ENCODE measurements at places on chromosomes 3 and 15. TPM values are rescaled to one million over a fixed set of nuclear protein-coding genes. Genes with fewer than 3 reads are reported as not detected.

- DNase-seq: no peak
- H3K4me1 ChIP-seq: peaks cover 38% of the 10 kb centered on the region
- H3K27me3 ChIP-seq: no peaks in the 10 kb centered on the region
- no peak overlapping the region for H3K27ac ChIP-seq
- H3K36me3 ChIP-seq: no peaks in the 10 kb centered on the region
Measured at GRCh38 chr15:55695432-55695831, 47.5 kb downstream of the PRTG start.

DNA sequence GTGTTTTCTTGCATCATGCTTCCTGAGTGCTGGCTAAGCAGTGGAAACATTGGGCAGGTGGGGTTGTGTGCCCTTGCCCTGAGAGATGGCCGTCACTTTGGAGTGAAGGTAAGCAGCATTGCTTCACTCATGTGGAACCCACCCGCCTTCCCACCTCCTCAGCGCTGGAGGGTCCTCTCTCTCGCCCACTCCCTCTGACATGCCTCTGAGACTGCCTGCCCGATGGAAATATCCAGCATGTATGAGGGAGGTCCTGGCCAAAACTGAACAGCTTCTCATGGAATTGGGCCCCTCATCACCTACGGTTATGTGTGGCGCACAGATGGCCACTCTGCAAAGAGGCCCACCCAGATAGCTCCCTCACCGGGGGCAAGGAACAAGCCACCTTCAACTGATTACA is 48.6 kb downstream of the SMAD3 start:
- DNase-seq: no peak
- no peak overlapping the region for H3K4me3 ChIP-seq
- H3K4me1 ChIP-seq: peaks cover 29% of the 10 kb centered on the region
- H3K36me3 ChIP-seq: peaks cover 28% of the 10 kb centered on the region

DNA sequence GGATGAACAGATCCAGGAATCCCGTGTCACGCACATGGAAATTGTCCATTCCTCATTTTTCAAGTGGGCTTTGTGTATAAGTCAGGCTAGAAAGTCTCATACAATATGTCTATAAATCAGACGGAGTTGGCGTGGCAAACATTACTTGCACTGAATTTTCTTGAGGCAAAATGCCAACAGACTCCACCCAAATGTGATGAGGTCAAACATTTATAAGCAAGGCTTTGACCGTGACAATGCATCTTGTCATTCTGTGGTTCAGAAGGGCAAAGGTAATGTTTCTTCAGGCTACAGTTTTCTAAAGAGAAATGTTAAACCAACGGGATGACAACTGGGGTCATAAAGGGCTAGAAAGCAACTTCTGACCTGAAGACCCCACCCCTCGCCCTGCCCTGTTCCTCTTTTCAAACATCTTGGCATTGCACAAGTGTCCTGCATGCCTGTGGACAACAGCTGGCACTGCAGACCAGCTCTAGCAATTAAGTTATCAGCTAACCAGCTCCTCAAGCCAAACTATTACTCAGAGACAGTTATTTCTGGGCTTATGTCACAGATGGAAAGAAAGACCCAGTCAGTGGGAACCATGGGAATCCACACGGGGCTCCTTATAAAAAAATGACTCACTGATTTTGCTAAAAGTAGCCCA is 36.5 kb upstream of the SPTBN5 start:
- no peaks in the 10 kb centered on the region for H3K27me3 ChIP-seq
- peaks cover 58% of the 10 kb centered on the region for H3K4me1 ChIP-seq
- no peak for DNase-seq
- 0 out of 2 replicates have a peak, but pooled peaks cover 3% of the 10 kb centered on the region for H3K36me3 ChIP-seq
- H3K27ac ChIP-seq: no peak overlapping the region
- no peak overlapping the region for H3K4me3 ChIP-seq

- H3K27me3 ChIP-seq: no peaks in the 10 kb centered on the region
- peak; percentile 36 for DNase-seq
- no peak overlapping the region for H3K4me3 ChIP-seq
- H3K4me1 ChIP-seq: no peaks in the 10 kb centered on the region
- H3K27ac ChIP-seq: peak overlapping the region; percentile 33
- H3K36me3 ChIP-seq: no peaks in the 10 kb centered on the region
Measured at GRCh38 chr3:168165390-168166269, 69.9 kb upstream of the GOLIM4 start.

DNA sequence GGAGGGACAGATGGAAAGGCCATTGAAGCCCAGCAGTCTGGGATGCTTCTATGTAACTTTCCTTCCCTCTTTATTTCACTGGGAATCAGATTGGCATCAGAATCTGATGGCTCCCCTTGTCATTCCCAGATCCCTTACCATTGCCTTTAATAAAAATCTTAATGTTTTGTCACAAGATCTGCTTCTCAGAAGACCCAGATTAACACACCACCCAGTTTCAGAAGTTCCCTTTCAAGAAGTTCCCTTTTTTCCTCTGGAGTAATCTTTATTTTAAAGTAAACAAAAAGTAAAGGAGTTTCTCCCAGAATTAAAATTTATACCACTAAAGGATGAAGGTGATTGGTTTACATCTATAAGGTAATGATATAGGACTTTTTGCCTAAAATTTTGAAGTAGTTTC is 76.4 kb downstream of the UBR1 start:
- no peak overlapping the region for H3K4me3 ChIP-seq
- no peaks in the 10 kb centered on the region for H3K27me3 ChIP-seq
- DNase-seq: no peak
- H3K36me3 ChIP-seq: peaks cover 25% of the 10 kb centered on the region
- H3K4me1 ChIP-seq: no peaks in the 10 kb centered on the region
- no peak overlapping the region for H3K27ac ChIP-seq

- no peak for DNase-seq
- H3K36me3 ChIP-seq: no peaks in the 10 kb centered on the region
- 0 out of 2 replicates have a peak overlapping the region, but pooled peaks have one; percentile 35 for H3K27ac ChIP-seq
- no peak overlapping the region for H3K4me3 ChIP-seq
Measured at GRCh38 chr3:40329071-40329470, 19.6 kb downstream of the EIF1B start.

GRCh38 chr3:100781301-100781700 is 72.0 kb downstream of the TFG start:
- no peak overlapping the region for H3K27ac ChIP-seq
- DNase-seq: no peak
- no peak overlapping the region for H3K4me3 ChIP-seq
- no peaks in the 10 kb centered on the region for H3K27me3 ChIP-seq

- no peak overlapping the region for H3K4me3 ChIP-seq
- no peaks in the 10 kb centered on the region for H3K27me3 ChIP-seq
- no peak overlapping the region for H3K27ac ChIP-seq
Measured at GRCh38 chr3:57627976-57628375, 30.8 kb upstream of the ARF4 start.

- H3K27me3 ChIP-seq: no peaks in the 10 kb centered on the region
- peaks cover 16% of the 10 kb centered on the region for H3K4me1 ChIP-seq
- H3K36me3 ChIP-seq: no peaks in the 10 kb centered on the region
Measured at GRCh38 chr3:82130046-82130445, 368.6 kb upstream of the GBE1 start.

- DNase-seq: peak; percentile 65
- H3K27ac ChIP-seq: no peak overlapping the region
- H3K36me3 ChIP-seq: peaks cover 25% of the 10 kb centered on the region
- H3K4me3 ChIP-seq: no peak overlapping the region
- H3K27me3 ChIP-seq: no peaks in the 10 kb centered on the region
- peaks cover 5% of the 10 kb centered on the region for H3K4me1 ChIP-seq
Measured at GRCh38 chr15:27714675-27715074, 384.4 kb downstream of the OCA2 start.

DNA sequence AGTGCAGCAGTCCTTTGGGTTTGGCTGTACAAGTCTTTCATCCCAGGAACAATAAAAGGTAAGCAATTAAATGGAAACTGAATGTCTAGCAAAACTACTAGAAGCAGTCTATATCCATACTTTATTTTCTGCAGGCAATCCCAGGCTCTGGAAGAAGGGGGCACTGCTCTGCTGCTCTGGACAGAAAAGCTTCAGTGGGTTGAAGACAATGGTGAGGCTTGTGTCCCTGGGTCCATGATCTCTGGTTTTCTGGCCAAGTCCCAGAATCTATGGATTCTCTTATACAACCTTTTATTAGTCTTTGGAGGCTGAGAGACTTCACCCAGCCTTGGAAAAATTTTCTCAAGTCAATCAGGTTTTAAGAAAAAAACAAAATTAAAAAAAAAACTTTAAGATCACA is 35.6 kb downstream of the SCAP start:
- H3K27ac ChIP-seq: no peak overlapping the region
- no peak for DNase-seq
- H3K27me3 ChIP-seq: no peaks in the 10 kb centered on the region
- H3K4me1 ChIP-seq: peaks cover 13% of the 10 kb centered on the region

GRCh38 chr15:38945551-38946298 is 381.1 kb upstream of the RASGRP1 start:
- H3K27me3 ChIP-seq: no peaks in the 10 kb centered on the region
- H3K4me1 ChIP-seq: peaks cover 3% of the 10 kb centered on the region
- no peak overlapping the region for H3K27ac ChIP-seq
- no peaks in the 10 kb centered on the region for H3K36me3 ChIP-seq

GRCh38 chr3:136250903-136251460 is 842 bp downstream of the PCCB start:
- H3K4me3 ChIP-seq: peak overlapping the region; percentile 81
- peak; percentile 20 for DNase-seq
- H3K27ac ChIP-seq: peak overlapping the region; percentile 99
- H3K27me3 ChIP-seq: no peaks in the 10 kb centered on the region

- H3K27ac ChIP-seq: no peak overlapping the region
- H3K4me3 ChIP-seq: no peak overlapping the region
- peaks cover 7% of the 10 kb centered on the region for H3K4me1 ChIP-seq
- DNase-seq: no peak
- no peaks in the 10 kb centered on the region for H3K36me3 ChIP-seq
Measured at GRCh38 chr15:59522988-59523461, 85.0 kb downstream of the FAM81A start.

The SPSB4 gene
- total RNA-seq: 19.6 TPM

The PLS1 gene
- total RNA-seq: 26.4 TPM

The RNF13 gene
- 28.9 TPM for total RNA-seq

The PLCH1 gene
- 8.8 TPM for total RNA-seq

The CACNA2D2 gene
- 22.0 TPM for total RNA-seq

The LDHAL6B gene
- total RNA-seq: not detected

The SERINC4 gene
- total RNA-seq: 0.16 TPM

The AHSG gene
- 1.5 TPM for total RNA-seq

The FAM81A gene
- total RNA-seq: 2.4 TPM

The CD200 gene
- total RNA-seq: 54.1 TPM

The TMEM108 gene
- 10.2 TPM for total RNA-seq

The SCN11A gene
- total RNA-seq: 0.27 TPM

The GOLGA6L6 gene
- not detected for total RNA-seq

Data from WTC11 (cell line).